ENCODE measurements at places on chromosomes 3 and 15.

GRCh38 chr3:189122526-189123205, 49.1 kb upstream of the TPRG1 start:
- no peak for DNase-seq

DNA sequence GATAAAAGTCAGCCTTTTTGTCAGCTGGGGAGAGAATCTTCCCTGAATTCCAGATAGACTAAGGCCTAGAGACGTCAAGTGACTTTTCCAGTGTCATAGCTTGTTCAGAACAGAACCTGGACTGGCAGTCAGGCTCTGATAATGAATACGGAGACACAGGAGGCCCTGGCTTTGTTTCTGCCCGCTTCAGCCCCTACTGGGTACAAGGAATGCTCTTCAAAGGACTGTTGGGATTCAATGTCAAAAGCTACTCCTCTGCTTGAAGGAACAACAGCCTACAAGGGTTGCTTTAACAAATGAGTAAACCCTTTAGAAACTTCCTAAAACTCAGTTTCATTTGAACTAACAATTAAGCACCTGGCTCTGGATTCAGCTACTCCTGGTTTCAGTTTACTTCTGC, 412.3 kb downstream of the OXSM start:
- no peak for DNase-seq

- DNase-seq, result no peak
These were observed 65.2 kb upstream of the SPPL2A start for GRCh38 chr15:50830477-50831354.

DNA sequence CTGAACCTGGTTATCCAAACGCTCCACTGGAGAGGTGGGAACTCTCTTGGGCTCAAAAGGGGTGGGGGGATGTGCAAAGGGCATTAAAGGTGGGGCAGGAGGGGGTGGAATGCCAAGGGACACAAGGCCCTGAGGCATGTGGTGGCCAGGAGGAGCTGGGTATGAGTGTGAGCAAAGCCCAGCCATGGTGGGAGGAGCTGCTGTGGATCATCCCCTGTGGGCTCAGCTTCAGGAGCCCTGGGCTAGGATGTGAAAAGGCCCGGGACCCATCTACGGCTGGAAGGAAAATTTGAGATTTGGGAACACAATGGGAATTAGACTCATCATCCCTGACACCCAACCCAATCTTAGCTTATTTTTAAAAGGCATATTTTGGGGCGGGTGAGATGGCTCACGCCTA, 33.3 kb downstream of the MGLL start:
- no peak for DNase-seq

- no peak for DNase-seq
These were observed 187.7 kb downstream of the GREM1 start for GRCh38 chr15:32905481-32905880.

DNA sequence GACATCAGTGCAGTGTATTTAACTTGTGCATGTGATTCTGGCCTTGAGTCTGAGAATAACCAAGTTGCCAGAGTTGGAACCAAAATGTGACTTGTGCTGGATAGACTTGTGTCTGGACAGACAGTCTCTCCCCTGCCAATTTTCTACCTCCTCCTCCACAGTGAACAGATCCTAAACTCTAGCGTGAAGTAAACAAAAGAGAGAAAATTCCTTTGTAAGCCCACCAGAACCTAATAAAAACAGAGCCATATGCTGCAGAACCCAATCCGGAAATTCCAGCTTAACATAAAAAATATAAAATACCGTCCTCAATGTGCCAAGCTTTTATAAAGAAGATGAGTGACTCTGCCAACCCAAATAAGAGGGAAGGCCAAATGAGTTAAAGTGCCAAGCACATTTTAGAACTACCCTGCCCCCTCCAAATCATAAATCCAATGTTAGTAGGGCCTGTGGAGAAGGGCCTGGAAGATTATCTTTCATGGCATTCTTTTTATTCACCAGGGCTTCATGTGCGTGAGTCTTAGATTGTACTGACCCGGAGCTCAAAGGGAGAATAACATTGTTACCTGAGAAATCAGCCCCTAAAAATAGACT, 344.6 kb upstream of the PROK2 start:
- DNase-seq, result no peak

- DNase-seq, result no peak
These were observed 192.5 kb downstream of the P3H2 start for GRCh38 chr3:189927975-189928895.

- DNase-seq, result no peak
These were observed 79.6 kb downstream of the CPN2 start for GRCh38 chr3:194271460-194272035.

GRCh38 chr15:50024281-50024680, 94.8 kb downstream of the ATP8B4 start:
- no peak for DNase-seq

DNA sequence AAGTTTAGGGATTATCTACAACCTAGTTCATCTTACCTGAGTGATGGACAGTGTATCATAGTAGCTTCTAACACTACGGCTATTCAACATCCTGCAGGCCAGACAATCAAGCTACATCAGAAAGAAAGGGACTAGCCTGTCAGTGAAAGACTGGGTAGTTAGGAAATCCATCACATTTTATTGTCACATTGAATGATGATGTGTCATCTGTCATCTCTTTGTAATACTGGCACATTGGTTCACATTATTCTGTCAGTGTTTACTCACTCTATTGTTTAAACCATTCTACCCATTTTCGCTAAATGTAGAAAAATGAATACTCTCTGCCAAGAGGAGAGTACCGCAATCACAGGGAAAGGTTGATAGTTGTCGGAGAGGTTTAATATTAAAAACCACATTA, 1155.8 kb downstream of the TUSC7 start:
- DNase-seq, result no peak

- peak; percentile 52 for DNase-seq
These were observed at the start of gene IL17RD for GRCh38 chr3:57164657-57165573. TSS of gene IL17RD (minus strand) at chr3:57165353. CDS start at chr3:57165286, 67 bp downstream.

GRCh38 chr3:62607287-62608029, 234.1 kb upstream of the FEZF2 start:
- no peak for DNase-seq

GRCh38 chr3:171753025-171753472, 57.2 kb downstream of the PLD1 start:
- DNase-seq, result no peak

DNA sequence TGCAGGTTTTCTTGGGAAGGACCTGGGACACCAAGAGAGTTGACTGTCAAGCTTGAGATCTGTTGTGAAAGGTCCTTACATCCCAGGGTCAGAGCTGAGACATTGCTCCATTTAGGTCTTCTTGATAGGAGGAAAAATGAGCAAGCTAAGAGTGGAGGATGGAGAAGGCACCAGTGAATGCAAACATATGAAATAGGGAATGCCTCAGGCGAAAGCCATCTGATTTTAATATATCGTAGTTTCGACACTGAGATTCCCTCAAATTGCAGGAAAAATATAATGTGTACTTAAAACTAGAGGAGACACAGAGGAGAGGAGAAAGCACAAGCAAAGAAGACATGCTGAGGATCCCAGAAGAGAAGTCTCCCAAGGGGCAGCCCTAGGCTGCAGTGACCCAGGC, 85.5 kb downstream of the TM4SF4 start:
- no peak for DNase-seq

- no peak for DNase-seq
These were observed 57.6 kb downstream of the FNDC3B start for GRCh38 chr3:172096881-172097420.

- no peak for DNase-seq
These were observed 54.4 kb upstream of the KIF23 start for GRCh38 chr15:69359722-69360121.

DNA sequence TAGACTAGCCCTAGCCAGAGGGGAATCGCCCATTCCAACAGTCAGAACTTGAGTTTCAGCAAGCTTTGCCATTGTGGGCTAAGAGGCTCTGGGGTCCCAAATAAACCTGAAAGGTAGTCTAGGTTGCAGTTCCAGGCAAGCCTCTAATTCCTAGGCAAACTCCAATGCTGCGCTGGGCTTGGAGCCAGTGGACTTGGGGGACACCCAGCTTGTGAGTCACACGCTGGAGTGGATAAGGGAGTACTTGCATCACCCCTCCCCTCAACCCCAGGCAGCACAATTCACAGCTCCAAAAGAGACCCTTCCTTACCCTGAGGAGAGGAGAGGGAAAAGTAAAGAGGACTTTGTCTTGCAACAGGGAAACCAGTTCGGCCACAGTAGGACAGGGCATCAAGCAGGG, 105.2 kb upstream of the DPPA4 start:
- DNase-seq, result no peak

- DNase-seq, result peak; percentile 70
These were observed 42.9 kb downstream of the ISG20 start for GRCh38 chr15:88681610-88682221.

- no peak for DNase-seq
These were observed 5.3 kb downstream of the CEP19 start for GRCh38 chr3:196706731-196707130.

DNA sequence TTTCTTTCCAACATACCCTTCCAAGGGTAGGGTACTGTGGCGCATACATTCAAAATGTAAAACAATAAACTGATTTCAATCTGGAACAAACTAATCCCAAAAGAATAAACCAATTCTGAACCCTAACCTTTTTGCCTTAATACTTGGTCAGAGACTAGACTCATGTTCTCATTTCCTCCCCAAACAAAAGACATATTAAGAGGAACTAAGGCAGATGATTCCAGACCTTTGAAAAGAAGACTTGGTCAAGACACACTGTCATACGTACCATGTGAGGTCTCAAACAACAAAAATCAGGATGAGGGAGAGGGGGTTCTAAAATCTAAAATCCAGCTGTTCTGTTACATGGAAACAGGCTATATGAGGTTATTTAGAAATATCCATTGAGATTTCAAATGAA, 102.1 kb downstream of the RFTN1 start:
- DNase-seq, result no peak

- no peak for DNase-seq
These were observed 32.5 kb downstream of the NAALADL2 start for GRCh38 chr3:174891524-174892203.

GRCh38 chr3:14145670-14146380, 21.0 kb downstream of the TMEM43 start:
- no peak for DNase-seq

- peak; percentile 64 for DNase-seq
These were observed 193.4 kb downstream of the SLC9A9 start for GRCh38 chr3:143654906-143655305.

DNA sequence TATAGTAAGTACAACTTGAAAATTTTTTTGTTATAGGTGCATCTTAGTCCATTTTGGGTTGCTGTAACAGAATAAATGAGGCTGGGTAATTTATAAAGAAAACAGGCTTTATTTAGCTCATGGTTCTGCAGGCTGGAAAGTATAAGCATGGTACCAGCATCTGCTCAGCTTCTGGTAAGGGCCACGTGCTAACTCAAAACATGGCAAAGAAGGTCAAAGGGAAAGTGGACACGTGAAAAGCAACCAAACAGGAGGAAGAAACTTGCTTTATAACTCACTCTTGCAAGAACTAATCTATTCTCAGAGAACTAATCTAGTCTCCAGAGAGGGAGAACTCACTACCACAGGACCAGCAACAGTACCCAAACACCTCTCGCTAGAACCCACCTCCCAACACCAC, 9.1 kb downstream of the HDGFL3 start:
- no peak for DNase-seq

GRCh38 chr3:172046268-172046915, 7.0 kb downstream of the FNDC3B start:
- DNase-seq, result no peak

DNA sequence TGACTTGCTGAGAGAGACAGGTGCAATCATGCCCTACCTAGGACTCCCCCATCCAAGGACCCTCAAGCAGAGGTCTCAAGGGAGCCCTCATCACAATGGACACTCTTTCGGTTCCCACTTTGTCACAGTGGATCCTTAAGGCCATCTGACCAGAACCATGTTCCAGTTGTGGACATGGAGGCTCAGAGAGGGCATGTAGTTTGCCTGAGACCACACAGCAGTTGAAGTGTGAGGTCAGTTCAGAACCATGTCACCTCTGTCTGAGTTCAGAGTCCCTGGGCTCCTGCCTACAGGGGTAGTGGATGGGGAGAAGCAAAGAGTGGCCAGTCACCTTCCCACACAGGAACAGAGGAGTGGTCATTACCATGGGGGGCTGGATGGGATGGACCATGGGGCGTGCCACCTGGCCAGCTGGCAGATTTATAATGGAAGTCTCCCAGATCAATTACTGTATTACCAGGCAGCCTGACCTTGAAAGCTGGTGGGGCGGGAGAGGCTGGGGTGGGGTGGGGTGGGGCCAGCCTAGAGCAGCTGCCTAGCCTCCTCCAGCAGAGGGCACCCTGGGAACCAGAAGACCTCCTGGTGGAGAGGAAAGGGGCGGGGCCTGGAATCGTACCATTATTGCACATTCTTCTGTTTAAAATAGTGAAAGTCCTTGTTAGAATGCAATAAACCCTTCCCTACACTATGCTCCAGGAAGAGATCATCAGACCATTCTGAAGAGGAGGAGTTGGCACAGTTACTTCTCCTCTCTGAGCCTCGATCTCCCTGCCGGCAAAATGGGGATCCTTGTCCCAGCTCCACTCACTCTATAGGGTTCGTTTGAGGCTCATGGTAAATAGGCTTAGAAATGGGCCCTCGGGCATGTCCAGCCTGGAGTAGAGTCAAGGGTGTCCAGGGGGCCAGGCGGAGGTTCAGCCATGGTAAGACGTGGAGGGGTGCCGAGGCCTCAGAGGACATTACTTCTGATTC, 26.9 kb upstream of the LINGO1 start:
- no peak for DNase-seq

DNA sequence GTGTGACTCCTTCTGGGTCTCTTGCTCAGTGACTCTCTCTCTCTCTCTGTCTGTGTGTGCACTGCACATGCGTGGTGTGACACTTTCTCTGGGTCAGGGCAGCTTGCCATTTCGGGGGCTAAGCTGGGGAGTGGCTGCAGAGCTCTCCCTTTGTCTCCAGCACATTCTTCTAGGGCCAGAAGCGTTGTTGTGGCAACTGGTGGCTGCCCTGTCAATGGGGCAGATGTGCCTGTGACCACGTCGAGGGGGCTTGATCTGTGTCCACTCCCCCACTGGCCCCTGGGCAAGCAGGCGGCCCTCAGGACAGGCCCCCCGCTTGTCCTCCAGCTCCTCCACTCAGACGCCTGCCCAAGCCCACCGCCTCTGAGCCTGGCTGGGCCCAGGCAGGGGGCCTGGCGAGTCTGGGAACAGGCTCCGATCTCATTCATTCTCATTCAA, 67.8 kb downstream of the WNT7A start:
- DNase-seq, result peak; percentile 58

GRCh38 chr15:89458440-89458839, 37.9 kb downstream of the RHCG start:
- DNase-seq, result no peak

Data from putamen (tissue), 1 donor.